CD4-positive, alpha-beta T cell treated with Interleukin-1 beta for 1 hour (primary cell): ENCODE measurements at places on chromosomes 7 and 10.

DNA sequence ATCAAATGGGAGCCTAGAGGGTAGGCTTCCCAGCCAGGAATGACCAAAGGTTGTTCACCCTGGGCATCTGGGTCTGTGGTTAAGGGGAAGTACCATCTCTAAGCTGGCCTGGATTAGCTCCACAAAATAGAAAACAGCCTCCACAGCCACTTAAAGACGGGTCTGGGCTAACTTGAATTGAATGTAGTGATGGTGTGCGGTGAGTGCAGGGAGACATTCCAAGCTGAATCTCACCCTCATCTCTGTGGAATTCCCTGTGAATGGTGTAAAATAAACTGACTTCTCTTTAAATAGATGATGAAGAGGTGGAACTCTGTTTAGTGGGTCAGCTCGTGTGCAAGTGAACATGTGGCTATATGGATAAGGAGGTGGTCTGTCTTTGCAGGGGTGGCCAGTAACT is 251.0 kb downstream of the DYNC1I1 start:
- DNase-seq, result no peak

- DNase-seq, result no peak
Observed at GRCh38 chr10:125548356-125548755, 134.6 kb downstream of the TEX36 start.

DNA sequence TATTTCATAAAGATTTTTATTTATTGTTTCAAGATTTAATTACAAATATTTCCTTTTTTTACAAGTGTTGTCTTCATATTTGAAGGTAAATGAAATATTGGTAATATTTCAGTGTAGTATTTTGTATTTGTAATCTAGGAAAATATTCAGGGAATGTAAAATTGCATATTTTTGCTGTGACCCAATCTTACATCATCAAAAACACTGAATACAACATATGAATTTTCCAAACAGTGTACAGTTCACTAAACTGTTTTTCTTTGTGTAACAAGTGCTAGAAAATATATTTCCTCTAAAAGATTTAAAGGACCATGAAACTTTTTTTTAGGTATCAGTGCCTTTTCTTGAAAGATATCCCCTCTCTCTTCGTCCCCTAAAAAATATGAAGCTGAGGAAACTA is 251.9 kb upstream of the KCND2 start:
- no peak for DNase-seq

DNA sequence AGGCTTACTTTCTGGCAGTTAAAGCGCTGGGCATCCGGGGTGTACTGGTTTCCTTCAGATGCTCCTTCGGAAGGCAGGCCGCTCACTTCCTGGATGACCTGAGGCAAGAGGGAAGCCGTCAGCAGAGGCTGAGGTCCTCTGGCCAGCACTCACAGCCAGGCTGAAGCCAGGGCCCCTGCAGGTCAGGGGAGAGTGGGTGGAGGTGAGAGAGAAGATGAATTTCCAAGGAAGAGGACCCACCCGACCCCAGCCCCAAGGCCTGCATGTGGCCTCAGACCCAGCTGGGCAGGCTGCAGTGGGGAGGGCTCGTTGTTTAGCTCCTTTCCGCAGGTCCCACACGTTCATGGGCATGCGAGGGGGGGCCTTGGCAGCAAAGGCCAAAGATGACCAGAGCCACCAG is 71.3 kb downstream of the VWA2 start:
- no peak for DNase-seq

DNA sequence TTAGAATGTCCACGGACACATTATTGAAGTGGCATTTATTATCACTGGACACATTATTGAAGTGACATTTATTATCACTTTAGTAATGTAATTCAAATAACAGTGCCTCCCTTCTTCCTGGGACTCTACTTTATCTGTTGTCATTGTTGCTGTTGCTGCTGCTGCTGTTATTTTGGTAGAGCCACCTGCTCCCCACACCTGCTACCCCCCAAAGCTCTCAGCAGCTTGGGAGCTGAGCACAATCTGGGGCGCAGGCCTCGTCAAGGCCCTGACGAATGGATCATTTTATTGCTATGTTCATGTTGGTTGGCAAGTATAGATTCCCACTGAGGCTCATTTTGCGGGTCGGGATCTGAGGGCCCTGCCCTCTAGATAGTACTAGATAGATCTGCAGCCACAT is 24.8 kb downstream of the FIGNL1 start:
- no peak for DNase-seq

DNA sequence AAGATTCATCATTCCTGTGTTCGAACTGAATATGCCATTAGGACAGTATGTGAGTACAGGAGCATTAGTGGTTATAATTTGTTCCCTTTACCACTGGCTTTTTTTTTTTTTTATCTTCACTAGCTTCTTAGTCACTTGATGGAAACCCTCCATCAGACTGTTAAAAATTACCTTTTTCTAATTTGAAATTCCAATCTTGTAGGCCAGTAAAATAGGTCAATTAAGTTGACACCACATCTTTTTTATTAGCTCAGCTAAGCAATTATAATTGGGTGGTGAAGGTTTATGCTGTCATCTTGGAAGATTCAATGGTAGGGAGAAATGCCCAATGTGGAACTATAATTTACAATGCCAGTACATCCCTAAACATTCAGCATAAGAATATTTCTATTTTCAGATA is 6.1 kb downstream of the NRCAM start:
- DNase-seq, result no peak

DNA sequence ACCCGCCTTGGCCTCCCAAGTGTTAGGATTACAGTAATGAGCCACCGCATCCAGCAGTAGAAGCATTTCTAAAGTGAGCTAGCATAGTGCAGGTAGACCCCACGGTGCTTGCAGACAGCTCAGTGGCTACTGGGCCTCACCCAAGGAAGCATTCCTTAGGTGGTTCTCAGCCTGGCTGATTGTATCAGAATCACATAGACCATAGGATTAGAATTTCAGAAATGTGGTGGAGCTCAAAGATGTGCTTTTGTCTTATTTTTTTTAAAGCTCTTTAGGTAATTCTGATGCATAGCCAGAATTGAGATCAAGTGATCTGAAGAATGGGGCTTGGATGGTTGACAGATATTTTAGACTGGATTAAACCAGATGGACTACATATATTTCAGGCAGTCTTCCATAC is 10.9 kb downstream of the ANLN start:
- DNase-seq, result no peak
